ENCODE measurements at places on chromosomes 1 and 21. TPM values are rescaled to one million over a fixed set of nuclear protein-coding genes. Genes with fewer than 3 reads are reported as not detected.

DNA sequence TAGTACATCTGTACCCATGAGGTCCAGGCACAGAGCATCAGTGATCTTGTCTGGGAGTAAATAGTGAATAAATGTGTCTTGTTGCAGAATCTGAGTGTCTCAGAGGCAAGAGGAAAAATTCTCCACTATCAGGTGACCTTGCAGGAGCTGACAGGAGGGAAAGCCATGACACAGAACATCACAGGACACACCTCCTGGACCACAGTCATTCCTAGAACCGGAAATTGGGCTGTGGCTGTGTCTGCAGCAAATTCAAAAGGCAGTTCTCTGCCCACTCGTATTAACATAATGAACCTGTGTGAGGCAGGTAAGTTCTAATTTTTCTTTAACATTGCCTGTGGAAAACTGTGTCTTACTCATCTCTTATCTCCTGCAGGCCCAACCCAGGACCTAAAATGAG is 43.1 kb downstream of the IL12RB2 start:
- DNase-seq, result no peak

- DNase-seq, result no peak
Measured at GRCh38 chr1:224592636-224593582, 23.2 kb upstream of the CNIH3 start.

Gene CD247
- 276 TPM for total RNA-seq

Gene TMEM82
- total RNA-seq, result not detected

Gene TCHHL1
- total RNA-seq, result not detected
